NCI-H82 (cell line): ENCODE measurements at places on chromosomes 6 and 20.

DNA sequence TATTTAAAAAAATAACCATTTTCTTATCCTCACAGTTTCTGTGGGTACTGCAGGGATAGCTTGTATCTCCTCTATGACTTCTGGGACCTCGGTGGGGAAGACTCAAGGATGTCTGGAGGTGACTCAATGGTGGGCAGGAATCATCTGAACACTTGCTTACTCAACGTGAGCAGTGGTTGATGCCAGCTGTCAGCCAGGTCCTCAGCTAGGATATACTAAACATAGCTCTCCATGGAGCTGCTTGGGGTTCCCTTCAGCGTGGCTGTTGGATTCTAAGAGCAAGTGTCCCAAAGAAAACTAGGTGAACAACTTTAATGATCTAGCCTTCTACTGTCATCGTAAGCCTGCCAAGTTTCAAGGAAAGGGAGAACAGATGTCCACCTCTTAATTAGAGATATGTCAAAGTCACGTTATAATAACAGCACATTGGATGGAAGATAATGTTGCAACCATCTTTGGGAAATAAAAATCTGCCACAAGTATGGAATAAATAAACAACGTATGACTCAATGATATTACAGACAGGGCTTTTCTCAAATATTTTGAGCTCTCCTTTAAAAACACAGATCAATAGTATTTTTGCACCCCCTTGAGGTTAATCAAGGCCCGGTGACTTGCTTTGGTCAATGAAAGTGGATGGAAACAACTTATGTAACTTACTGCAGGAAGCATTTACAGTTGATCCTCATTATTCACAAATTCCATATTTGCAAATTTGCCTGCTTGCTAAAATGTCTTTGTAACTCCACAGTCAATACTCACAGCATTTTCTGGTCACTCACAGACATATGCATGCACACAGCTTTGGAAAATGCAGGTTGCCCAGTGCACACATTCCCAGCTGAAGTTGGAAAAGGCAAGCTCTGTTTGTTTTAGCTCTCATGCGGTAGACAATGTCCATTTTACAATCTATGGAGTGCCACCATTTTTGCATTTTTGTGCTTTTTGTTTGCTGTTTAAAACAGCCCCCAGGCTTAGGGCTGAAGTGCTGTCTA, 6.6 kb upstream of the HEBP2 start:
- DNase-seq, result no peak

DNA sequence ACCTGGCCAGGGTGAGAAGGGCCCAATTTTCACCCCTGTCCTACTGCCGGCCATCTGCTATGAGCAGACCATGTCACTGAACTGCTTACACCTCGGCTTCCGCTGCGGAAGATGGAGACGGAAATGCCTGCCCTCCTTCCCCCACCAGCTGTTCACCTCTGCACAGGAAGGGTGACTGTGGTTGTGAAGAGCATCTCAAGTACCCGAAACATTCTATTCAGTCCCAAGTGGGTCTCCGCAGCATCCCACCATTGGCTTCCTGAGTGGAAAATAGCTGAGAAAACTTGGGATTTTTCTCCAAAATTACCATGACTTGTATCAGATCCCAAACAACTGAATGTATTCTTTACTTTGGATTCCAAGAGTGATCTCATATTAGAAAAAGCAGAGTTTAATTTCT, 16.1 kb downstream of the DOK5 start:
- no peak for DNase-seq

DNA sequence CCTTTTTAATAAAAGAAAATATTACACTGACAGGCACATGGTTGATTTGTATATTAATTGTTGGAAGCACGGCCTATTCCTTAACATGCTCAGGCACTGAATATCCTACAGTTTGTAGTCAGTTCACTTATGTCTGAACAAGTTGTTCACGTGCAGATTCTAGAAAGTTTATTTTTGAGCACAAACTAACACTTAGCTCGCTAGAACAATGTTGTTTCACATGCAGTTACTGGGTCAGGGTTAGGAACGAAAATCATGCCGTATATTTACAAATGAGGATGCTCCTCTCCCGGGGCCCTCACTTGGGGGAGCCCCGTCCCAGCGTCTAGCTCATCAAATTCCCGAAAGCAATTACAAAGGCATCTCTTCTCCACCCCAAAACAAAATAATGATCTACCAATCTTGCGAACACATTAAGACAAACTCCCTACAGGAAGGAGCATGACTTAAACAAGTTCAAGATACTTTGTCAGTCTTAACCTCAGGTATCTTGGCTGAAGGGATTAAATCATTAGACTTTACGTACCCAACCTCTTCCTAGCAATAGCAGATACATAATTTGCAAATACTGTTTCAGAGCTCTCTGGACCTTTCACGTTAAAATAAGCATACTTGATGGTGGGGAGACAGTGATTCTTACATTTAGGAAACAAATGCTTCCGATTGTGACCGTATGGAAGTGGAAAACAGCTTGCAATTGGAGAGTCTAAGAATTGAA, 1.5 kb downstream of the MAP7 start:
- no peak for DNase-seq

DNA sequence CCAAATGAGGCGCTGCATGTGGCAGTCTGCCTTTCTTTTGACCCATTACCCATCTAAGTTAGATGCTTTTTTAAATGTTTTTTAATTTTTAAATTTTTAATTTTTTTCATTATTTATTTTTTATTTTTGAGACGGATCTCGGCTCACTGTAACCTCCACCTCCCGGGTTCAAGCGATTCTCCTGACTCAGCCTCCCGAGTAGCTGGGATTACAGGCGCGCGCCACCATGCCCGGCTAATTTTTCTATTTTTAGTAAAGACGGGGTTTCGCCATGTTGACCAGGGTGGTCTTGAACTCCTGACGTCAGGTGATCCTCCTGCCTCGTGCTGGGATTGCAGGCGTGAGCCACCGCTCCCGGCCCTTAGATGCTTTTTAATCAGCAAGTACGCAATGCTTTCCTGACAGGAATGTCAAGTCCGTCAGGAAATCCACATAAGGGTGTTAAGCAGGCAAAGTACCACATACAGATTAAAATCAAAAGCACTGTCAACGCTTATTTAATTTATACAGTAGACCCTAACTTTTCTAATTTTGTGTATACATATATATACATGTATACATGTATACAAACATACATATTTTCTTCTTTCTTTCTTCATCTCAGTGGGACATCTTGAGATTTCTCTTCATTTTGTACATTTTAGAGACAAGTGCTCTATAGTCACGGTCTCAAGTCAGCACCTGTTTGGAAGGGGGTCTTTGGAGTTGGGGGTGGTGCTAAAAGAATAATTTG, 995 bp upstream of the GSTA4 start:
- peak; percentile 80 for DNase-seq

DNA sequence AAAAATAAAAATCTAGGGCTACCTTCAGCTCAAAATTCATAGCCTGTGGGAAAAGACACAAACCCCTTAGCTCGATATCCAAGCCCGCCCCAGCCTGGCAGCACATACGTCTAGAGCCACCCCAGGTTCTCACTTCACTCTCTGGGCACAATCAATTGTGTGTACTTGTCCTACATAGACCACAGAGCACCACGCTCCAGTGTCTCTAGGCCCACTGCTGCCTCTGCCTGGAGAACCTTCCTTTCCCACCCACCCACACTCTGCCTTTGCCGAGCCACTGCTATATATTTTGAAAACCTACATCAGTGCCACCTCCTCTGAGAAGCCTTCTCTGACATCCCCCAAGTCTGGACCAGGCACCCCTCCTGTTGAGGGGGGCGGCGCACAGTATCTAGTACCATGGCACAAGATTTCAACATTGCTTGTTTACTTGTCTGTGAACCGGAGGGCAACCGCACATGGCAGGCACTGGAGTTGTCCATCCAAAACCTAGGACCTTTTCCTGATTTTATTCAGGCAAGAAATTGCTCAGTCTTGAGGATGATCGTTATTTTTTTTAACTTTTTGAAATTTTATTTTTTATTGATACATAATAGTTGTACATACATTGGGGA, 141.5 kb downstream of the UNC5CL start:
- DNase-seq, result no peak

DNA sequence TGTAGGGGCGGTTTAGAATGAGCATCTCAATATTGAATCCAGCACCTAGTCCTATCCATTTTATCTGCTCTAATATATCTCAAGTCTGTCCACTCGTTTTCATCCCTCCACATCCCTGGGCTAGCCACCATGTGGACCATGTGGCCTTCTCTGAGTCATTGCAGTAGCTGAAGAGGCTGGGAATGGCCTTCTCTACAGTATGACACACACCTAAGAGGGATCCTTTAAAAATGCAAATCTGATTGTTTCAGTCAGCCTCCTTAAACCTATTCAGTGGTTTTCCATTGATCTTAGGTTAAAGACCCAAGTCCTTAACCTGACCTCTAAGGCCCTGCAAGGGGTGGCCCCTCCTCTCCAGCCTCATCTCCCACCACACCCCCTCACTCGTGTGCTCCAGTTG, 9.4 kb downstream of the RING1 start:
- no peak for DNase-seq

DNA sequence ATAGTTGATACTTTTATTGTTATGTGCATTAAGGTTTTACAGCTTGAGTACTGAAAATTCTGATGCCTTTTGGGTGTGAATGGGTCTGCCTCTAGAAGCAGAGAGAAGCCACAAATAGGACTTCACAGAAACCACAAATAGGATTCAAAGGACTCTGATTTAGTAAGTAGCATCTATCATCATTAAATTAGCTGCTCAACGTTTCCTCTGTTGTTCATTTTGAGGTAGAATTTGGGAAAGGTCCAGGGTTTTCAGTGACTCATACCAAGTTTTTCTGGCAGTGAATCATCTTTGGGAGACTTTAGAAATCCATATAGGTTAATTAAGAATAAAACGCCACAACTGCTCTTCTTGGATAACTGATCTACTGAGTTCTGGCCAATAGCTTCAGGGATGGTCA, 105.1 kb downstream of the PHF3 start:
- no peak for DNase-seq

- DNase-seq, result no peak
Observed at GRCh38 chr6:46676604-46677313, 10.9 kb upstream of the TDRD6 start.
